Pancreas (tissue), 10 donors: ENCODE measurements at places on chromosomes 2 and 18. TPM values are rescaled to one million over a fixed set of nuclear protein-coding genes. Genes with fewer than 3 reads are reported as not detected.
A peak's percentile ranks its signal among the peaks of the same experiment; 100 is the strongest.

Gene ADRA2B
- polyA plus RNA-seq: 1.5 TPM

Gene KCNE4
- 1.9 TPM for polyA plus RNA-seq

Gene RAB31
- 4.2 TPM for polyA plus RNA-seq

Gene CIB4
- 0.23 TPM for polyA plus RNA-seq

Gene ITSN2
- 31.4 TPM for polyA plus RNA-seq

Gene SLC35F5
- 12.6 TPM for polyA plus RNA-seq

Gene CFAP210
- 0.15 TPM for polyA plus RNA-seq

Gene GKN1
- not detected for polyA plus RNA-seq

Gene ASXL2
- 1.6 TPM for polyA plus RNA-seq

Gene FAM237A
- not detected for polyA plus RNA-seq

Gene SH3RF3
- polyA plus RNA-seq: 3.5 TPM

DNA sequence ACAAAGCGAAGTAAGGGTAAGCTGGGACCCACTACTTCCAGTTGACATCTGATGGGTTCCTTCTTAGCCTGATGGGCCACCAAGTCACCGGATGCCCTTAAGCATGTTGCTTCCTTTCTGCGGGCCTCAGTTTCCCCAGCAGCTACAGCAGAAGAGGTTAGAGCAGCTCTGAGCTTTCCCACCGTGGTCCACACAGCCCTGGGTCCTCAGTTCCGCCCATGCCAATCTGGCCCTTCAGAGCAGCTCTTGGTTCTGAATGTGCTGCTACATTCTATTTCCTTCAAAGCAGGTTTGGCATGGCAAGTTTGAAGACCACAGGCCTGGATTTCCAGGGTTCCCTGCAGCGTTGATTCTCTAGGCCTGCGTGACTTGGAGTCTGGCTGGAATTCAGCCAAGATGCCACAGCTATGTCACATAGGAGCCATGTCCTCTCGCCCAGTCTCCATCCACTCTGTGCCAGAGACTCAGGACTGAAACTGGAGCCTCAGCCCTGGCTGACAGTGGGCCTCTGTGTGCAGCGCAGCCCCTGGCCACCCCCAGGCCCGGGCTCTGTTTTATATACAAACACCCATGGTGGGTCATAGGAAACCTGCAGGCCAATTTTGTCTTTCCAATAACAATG, 79.6 kb downstream of the TFCP2L1 start:
- H3K27ac ChIP-seq: no peak overlapping the region
- H3K4me3 ChIP-seq: no peak overlapping the region
- no peaks in the 10 kb centered on the region for H3K4me1 ChIP-seq
- H3K27me3 ChIP-seq: no peaks in the 10 kb centered on the region
- no peak for DNase-seq

GRCh38 chr2:191552066-191552465, 125.9 kb upstream of the NABP1 start:
- H3K27me3 ChIP-seq: no peaks in the 10 kb centered on the region
- H3K4me1 ChIP-seq: no peaks in the 10 kb centered on the region
- no peak for DNase-seq
- H3K4me3 ChIP-seq: no peak overlapping the region
- no peak overlapping the region for H3K27ac ChIP-seq
- H3K36me3 ChIP-seq: no peaks in the 10 kb centered on the region

GRCh38 chr2:150832686-150833085, 345.2 kb upstream of the RND3 start:
- H3K36me3 ChIP-seq: no peaks in the 10 kb centered on the region
- H3K27me3 ChIP-seq: no peaks in the 10 kb centered on the region
- no peak for DNase-seq
- no peak overlapping the region for H3K4me3 ChIP-seq
- no peaks in the 10 kb centered on the region for H3K4me1 ChIP-seq

DNA sequence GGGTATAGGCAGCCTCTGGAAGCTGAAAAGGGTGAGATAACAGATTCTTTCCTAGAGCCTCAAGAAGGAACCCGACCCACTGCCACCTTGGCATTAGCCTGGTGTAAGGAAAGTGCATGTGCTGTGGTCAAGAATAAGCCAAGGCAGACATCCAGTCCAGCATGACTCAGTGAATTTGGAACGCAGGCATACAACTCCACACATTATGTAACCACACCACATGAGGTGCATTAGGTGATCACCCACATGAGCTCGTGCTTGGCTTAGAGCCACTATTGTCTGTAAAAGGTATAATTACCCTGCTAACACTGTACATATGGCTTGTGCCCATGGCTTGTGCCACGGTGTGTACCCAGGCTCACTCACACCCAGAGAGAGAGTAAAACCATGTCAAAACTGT, 583.7 kb upstream of the HNMT start:
- no peaks in the 10 kb centered on the region for H3K4me1 ChIP-seq
- no peaks in the 10 kb centered on the region for H3K36me3 ChIP-seq
- H3K4me3 ChIP-seq: no peak overlapping the region
- DNase-seq: no peak
- H3K27me3 ChIP-seq: no peaks in the 10 kb centered on the region

DNA sequence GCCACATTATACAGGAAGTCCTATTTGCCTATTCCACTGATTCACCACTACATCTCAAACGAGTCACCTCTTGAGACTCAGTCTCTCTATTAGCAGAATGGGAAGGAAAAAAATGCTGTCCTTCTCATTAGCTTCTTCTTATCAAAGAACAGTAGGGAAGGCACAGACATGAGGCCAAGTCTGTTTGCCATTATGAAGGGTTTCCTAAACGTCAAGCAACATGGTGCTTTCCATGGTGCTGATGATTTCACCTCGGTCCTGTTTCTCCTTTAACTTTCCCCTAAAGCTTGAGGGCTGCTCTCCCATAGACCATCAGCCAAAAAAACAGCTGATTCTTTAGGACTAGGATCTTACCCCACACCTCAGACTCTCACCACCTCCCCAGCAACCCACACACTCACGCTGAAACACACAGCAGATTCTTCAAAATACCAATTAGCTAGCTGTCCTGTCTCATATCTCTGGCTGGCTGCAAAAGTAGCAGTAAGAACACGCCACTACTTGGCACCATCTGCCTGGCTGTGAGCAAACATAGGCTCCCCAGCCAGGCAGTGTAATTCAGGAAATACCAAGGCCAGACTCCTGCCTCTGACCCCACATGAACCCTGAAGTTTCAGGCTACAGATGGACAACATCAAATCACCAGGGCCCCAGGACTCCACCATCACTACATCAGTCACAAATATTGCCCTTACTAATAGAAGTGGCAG, 30.5 kb downstream of the GALNT14 start:
- no peaks in the 10 kb centered on the region for H3K36me3 ChIP-seq
- DNase-seq: no peak
- H3K27me3 ChIP-seq: no peaks in the 10 kb centered on the region

GRCh38 chr2:159066541-159067156, 98.2 kb downstream of the TANC1 start:
- no peaks in the 10 kb centered on the region for H3K27me3 ChIP-seq
- no peaks in the 10 kb centered on the region for H3K36me3 ChIP-seq
- H3K4me1 ChIP-seq: peaks cover 20% of the 10 kb centered on the region
- no peak for DNase-seq
- H3K4me3 ChIP-seq: no peak overlapping the region

GRCh38 chr2:109487871-109488655, 125.7 kb downstream of the SEPTIN10 start:
- DNase-seq: no peak
- H3K4me3 ChIP-seq: no peak overlapping the region
- peaks cover 3% of the 10 kb centered on the region for H3K4me1 ChIP-seq
- H3K27me3 ChIP-seq: no peaks in the 10 kb centered on the region
- no peak overlapping the region for H3K27ac ChIP-seq

GRCh38 chr2:64839844-64840243, 149.4 kb upstream of the SLC1A4 start:
- DNase-seq: no peak
- no peaks in the 10 kb centered on the region for H3K27me3 ChIP-seq
- no peak overlapping the region for H3K4me3 ChIP-seq
- H3K27ac ChIP-seq: no peak overlapping the region
- no peaks in the 10 kb centered on the region for H3K36me3 ChIP-seq

DNA sequence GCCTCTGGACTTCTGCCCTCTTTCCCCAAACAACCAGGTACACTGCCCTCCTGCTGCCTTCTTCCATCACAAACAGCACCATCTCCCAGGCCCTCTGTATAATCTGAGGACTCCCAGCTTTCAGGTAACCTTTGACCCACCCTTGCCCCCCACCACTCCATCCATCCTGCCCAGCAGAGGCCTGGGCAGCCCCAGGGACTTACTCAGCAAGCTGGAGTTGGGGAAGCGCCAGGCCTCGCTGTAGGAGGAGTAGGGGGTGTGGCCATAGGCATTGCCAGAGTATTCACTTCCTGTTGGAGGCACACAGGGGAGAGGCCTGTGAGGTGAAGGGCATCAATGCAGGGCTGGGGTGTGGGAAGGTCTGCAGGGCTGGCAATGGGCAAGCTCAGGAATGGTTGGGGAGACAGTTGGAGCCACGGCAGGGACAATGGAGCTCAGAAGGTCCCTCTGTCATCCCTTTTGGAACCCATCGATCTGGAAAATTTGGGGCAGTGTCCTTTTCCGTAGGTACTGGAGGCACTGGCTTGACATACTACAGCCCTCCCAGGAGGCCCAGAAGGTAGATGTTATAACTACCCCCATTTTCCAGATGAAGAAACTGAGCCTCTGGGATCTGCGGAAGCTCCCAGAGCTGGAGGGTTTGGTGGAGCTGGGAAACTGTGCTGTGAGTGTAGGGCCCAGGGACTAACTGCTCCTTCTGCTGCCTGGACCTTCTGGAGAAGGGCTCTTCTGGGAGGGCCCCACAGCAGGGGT, 46.3 kb downstream of the PSD4 start:
- H3K36me3 ChIP-seq: no peaks in the 10 kb centered on the region
- no peak overlapping the region for H3K4me3 ChIP-seq
- no peaks in the 10 kb centered on the region for H3K27me3 ChIP-seq
- H3K4me1 ChIP-seq: no peaks in the 10 kb centered on the region
- H3K27ac ChIP-seq: peak overlapping the region; percentile 87

DNA sequence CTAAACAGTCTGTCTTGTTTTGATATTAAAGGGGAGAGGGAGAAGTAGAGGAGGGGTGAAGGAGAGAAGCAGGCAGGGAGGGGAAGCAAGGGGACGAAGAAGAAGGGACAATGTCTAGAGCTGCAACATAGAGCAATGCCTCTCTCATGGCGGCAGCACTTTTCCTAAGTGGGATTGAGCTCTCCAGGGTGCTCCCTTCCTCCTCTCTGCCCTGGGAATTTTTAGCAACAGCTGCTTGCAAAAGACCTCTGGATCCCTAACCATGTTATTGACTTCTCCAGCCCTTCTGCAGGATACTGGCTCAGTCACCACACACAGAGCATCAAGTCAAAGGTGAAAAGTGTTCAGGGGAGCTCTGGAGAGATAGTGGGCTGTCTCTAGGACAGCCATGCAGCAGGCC, 734.9 kb downstream of the EPHA4 start:
- no peaks in the 10 kb centered on the region for H3K4me1 ChIP-seq
- DNase-seq: no peak
- no peak overlapping the region for H3K4me3 ChIP-seq
- no peaks in the 10 kb centered on the region for H3K27me3 ChIP-seq

GRCh38 chr2:188114014-188114413, 177.7 kb upstream of the GULP1 start:
- no peak overlapping the region for H3K27ac ChIP-seq
- no peaks in the 10 kb centered on the region for H3K4me1 ChIP-seq
- no peak for DNase-seq

DNA sequence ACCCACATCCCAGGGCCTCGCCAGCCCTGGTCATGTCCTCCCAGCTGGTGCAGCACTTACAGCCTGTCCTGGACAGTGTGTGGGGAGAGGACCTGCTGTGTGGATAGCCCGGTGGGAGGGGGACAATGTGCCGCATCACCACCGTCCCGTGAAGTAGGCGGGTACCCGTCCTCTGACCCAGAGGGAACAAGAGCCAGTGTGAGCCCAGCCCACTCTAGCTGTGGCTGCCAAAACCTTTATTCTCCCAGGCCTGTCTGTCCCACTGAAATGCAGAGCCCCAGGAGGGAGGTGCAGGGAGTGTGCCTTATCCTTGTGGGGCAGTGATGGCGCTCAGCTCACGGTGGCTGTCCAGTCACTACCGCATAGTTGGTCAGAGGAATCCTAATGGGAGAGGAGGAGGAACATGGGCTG, 1.7 kb downstream of the TRAF3IP1 start:
- no peaks in the 10 kb centered on the region for H3K4me1 ChIP-seq
- DNase-seq: no peak
- H3K36me3 ChIP-seq: no peaks in the 10 kb centered on the region
- H3K27me3 ChIP-seq: no peaks in the 10 kb centered on the region
- H3K27ac ChIP-seq: no peak overlapping the region
- no peak overlapping the region for H3K4me3 ChIP-seq

DNA sequence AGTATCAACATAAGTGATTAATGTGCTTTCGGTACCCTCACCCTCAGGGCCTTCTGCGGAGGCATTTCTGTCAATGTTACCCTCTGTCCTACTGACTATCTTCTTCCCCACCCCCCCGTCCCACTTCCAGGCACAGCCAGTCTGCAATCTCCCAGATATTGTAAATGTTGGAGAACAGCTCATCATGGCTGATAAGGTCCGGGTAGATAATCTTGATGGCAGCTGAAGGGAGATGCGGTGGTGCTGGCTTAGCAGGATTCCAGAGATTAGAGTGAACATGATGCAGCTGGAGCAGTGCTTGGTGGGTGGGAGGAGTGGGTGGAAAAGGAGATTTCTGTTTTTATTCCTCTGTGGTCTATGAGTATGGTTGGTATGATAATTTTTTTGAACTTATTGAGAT, 15.5 kb downstream of the GTF2A1L start:
- H3K4me1 ChIP-seq: no peaks in the 10 kb centered on the region

GRCh38 chr18:55407191-55407590, 180.8 kb downstream of the TCF4 start:
- no peak overlapping the region for H3K27ac ChIP-seq
- H3K36me3 ChIP-seq: no peaks in the 10 kb centered on the region
- no peaks in the 10 kb centered on the region for H3K27me3 ChIP-seq
- H3K4me1 ChIP-seq: peaks cover 4% of the 10 kb centered on the region
- H3K4me3 ChIP-seq: no peak overlapping the region

DNA sequence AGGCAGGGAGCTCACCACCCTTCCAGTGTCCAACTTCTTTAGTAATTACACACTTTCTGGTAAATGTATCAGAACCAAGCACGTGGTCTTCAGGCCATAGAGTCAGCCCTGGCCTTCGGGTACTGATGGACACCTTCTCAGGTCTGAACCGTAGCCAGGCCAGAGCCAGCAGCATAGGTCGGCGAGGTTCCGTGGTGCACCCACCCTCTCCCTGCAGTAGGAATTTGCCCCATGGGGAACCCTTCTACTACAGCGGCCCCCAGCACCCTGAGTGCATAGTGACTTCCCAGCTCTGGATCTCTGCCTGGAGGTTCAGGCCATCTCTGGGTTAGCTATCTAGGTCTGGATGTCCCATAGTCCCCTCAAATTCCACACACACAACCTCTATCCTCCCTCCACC, 61.6 kb downstream of the EDAR start:
- no peaks in the 10 kb centered on the region for H3K4me1 ChIP-seq
- no peak for DNase-seq
- H3K27ac ChIP-seq: no peak overlapping the region
- no peak overlapping the region for H3K4me3 ChIP-seq
- H3K36me3 ChIP-seq: no peaks in the 10 kb centered on the region
